ENCODE measurements at places on chromosomes 2 and 18.

- no peak for DNase-seq
These were observed 173.2 kb upstream of the ZNF804A start for GRCh38 chr2:184425083-184425482.

GRCh38 chr18:32021756-32022564 is 3.3 kb downstream of the RNF125 start:
- no peak for DNase-seq

DNA sequence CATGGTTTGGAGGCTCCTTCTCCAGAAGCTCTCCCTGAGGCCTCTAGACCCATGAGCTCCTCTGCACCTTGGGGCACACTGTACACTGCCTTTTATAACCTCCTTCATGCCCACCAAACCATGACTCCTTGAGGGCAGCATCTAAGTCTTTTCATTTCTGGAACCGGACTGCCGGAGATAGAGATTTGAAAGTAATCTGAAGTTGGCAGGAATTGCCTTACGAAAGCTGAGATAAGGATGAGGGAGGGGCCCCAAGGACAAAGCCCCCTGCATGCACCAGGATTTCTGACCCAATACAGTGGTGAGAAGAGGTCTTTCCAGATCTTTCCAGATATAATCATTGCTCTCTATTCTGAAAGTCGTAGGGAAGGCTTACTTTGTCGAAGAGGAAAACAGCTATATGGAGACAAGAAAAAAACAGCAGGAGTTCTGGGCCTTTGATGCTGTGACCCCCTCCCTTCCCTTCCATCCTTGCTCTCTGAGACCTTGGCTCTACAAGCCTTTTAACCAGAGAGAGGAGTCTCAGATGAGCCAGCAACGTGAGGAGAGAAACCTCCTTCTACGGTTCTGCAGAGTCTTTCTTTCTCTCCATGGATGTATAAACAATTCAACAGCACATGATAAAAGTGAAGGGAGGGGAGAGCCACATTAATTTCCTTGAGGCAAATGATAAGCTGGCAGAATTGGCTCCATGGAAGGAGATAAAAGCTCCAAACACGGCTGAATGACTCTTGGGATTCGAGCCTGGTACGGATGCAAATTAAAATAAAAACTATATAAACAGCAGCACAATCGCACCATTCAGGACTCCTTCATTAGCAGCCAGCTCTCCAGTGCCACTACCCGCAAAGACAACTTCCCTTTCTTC is 88.0 kb upstream of the RTN4 start:
- no peak for DNase-seq

DNA sequence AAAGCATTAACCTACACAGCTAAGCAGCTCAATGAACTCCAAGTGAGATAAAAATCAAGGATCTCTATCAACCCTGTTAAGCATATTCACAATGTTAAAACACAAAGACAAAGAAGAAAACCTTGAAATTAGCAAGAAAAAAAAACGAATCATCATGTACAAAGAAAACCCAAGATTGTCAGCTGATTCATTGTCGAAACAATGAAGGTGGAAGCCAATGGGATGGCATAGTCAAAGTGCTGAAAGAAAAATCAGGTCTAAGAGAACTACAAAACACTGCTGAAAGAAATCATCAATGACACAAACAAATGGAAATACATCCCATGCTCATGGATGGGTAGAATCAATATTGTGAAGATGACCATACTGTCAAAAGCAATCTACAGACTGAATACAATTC is 32.5 kb downstream of the NMS start:
- no peak for DNase-seq

GRCh38 chr2:52429740-52430139 is 1337.9 kb upstream of the CHAC2 start:
- DNase-seq: no peak

Measured in activated B cell treated with CpG ODN at 0.5 μM for 24 hours (primary cell).